ENCODE measurements at places on chromosomes 4 and X.
A peak's percentile ranks its signal among the peaks of the same experiment; 100 is the strongest.

DNA sequence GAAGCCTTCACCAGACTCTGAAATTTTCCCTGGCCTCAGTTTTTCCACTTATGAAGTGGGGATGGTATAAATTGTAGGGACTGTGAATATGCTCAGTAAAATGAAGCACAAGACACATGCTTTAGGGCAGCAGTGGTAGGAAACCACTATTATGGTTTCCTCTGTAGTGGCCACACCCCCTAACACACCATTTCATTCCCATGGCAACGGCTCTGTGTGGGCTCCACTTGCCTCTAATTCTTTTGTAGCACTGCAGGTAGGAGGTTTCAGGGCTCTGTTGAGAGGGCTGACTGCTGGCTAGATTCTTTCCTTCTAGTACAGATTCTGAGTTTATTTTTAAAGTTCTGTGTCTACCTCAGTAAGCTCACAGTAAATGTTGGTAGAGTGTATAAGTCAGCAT is 3.5 kb upstream of the VMA21 start:
- DNase-seq: peak; percentile 31

- DNase-seq: no peak
Observed at GRCh38 chr4:37623125-37623524, 63.1 kb downstream of the RELL1 start.

GRCh38 chrX:68304602-68305001 is 128.7 kb downstream of the OPHN1 start:
- DNase-seq: no peak

DNA sequence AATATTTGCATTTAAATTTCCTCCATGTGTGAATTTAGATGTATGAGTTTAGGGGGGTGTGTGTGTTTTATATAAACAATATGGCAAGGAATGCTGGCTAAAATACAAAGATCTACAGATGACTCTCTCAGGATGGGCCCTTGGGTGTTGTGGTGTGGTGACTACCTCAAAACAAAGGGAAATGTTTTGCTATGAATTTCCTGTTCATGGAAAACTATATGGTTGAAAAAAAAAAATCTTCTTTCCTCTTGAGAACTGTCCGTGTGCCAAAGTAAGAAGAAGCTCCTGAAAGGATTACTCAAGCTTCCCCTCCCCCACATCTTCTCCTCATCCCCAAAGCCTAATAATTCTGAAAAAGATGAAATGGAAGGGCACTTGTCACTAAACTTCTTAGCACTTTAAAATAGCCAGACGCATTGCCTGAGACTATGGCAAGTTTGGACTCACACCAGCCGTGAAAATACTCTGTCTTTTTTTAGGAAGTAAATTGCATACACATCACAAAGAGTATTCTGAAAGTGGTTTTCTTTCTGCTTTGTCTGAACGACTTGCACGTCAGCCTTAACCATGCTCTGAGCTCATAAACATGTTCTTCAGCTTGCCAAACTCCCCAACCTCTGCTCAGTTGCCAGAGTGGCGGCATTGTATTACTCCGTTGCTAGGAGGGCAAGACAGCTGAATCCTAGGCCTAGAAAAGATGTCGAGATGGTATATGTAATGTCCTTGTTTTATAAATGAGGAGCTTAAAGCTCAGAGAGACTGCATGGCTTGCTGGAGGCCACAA is 250.4 kb upstream of the JADE1 start:
- no peak for DNase-seq

DNA sequence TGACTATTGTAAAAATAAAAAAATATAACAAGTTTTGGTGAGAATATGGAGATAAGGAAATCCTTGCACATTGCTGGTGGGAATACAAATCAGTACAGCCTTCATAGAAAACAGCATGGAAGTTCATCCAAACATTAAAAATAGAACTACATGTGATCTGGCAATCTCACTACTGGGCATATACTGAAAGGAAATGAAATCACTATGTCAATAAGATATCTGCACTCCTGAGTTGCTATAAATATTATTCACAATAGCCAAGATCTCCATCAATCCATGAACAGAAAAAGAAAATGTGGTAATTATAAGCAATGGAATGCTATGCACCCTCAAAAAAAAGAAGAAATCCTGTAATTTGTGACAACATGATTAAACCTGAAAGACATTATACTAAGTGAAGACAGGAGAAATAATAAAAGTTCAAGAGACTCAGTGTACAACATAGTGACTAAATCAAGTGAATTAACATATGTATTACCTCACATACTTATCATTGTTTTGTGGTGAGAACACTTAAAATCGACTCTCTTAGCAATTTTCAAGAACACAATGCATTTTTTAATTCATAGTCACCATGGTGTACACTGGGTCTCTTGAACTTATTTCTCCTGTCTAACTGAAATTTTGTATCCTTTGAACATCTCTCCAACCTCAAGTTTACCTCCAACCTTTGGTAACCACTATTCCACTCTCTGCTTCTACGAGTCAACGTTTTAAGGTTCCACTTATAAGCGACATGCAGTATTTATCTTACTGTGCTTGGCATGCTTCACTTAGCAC is 1703.7 kb upstream of the AGA start:
- no peak for DNase-seq

GRCh38 chr4:134740290-134740689 is 538.7 kb upstream of the PABPC4L start:
- no peak for DNase-seq

GRCh38 chr4:139749338-139749737 is 83.7 kb downstream of the MGST2 start:
- DNase-seq: no peak
